Ascending aorta (tissue), 2 donors: ENCODE measurements at places on chromosomes 11 and 22. TPM values are rescaled to one million over a fixed set of nuclear protein-coding genes. Genes with fewer than 3 reads are reported as not detected.
A peak's percentile ranks its signal among the peaks of the same experiment; 100 is the strongest.

Gene UBQLN3
- total RNA-seq: not detected

DNA sequence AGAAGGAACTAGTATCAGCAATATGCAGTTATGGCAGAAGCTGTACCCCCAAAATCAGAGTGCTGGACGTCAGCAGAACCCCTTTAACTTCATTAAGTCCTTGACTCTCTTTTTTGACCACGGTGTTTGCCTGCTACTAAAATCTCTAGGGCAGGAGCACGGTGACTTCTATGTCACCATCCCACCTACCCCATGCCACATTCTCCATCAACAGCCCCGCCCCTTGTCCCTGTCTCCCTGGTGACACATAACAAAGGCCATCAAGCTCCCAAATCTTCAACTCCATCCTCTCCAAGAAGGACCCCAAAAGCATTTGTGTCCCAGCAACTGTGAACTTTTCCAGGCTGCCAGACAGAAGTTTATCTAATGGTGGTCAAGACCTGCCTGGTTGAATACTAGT is 894 bp downstream of the ADA2 start:
- H3K27me3 ChIP-seq: no peaks in the 10 kb centered on the region
- DNase-seq: no peak
- H3K27ac ChIP-seq: no peak overlapping the region
- no peaks in the 10 kb centered on the region for H3K4me1 ChIP-seq
- H3K4me3 ChIP-seq: no peak overlapping the region

DNA sequence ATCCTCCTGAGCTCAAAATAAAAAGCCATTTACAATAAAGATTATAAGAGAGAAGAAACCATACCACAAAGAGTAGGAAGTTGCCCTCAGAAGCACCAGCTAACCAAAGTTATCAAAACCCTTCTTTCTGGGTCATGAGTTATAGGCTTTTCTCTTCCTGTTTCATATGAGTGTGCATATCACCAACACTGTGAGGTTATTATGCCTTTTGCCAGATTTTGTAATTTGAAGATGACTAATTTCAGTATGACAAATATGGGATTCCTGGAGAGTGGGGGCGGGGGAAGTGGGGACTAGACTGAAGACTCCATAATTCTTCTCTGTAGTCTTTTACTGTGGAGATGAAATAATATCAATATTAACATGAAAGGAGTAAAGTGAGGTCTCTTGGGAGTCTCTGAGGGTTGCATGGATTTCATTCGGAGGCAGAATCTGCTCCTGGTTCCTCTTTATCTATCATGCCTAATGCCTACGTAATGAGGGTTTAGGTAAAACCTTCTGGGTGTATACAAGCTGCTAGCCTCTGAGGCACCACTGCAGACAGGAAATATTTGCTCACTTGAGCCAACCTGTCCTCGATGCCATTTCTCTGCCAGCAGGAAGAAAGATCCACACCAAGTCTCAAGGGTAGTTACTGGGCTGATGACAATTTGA is 2.1 kb downstream of the LPXN start:
- H3K36me3 ChIP-seq: peaks cover 12% of the 10 kb centered on the region
- H3K4me3 ChIP-seq: peak overlapping the region; percentile 5
- H3K27me3 ChIP-seq: no peaks in the 10 kb centered on the region
- peak overlapping the region; percentile 99 for H3K27ac ChIP-seq

GRCh38 chr22:47293368-47294221 is 531.1 kb downstream of the TBC1D22A start:
- H3K36me3 ChIP-seq: no peaks in the 10 kb centered on the region
- no peak overlapping the region for H3K4me3 ChIP-seq
- no peaks in the 10 kb centered on the region for H3K4me1 ChIP-seq
- no peak overlapping the region for H3K27ac ChIP-seq

GRCh38 chr11:19953336-19953735 is 206.9 kb downstream of the DBX1 start:
- H3K36me3 ChIP-seq: peaks cover 24% of the 10 kb centered on the region
- no peak overlapping the region for H3K4me3 ChIP-seq
- peak overlapping the region; percentile 67 for H3K27ac ChIP-seq
- H3K27me3 ChIP-seq: no peaks in the 10 kb centered on the region
- peaks cover 17% of the 10 kb centered on the region for H3K4me1 ChIP-seq
- DNase-seq: no peak

DNA sequence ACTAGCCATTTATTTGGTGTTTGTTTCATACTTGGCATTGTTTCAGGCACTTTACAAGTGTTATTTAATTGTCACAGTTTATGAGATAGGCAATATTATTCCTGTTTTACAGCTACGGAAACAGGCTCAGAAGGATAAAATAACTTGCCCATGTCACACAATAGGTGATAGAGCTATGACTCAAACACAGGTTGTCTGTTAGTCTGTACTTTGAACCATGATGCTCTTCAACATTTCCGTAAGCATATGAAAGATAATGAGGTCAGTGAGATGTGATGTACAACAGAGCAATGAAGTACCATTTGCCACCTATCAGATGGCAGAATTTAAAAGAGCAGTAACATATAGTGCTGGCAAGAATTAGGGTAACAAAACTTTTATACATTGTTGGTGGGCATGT is 15.3 kb downstream of the TUG1 start:
- DNase-seq: no peak
- no peaks in the 10 kb centered on the region for H3K27me3 ChIP-seq
- H3K4me3 ChIP-seq: no peak overlapping the region
- no peaks in the 10 kb centered on the region for H3K36me3 ChIP-seq

DNA sequence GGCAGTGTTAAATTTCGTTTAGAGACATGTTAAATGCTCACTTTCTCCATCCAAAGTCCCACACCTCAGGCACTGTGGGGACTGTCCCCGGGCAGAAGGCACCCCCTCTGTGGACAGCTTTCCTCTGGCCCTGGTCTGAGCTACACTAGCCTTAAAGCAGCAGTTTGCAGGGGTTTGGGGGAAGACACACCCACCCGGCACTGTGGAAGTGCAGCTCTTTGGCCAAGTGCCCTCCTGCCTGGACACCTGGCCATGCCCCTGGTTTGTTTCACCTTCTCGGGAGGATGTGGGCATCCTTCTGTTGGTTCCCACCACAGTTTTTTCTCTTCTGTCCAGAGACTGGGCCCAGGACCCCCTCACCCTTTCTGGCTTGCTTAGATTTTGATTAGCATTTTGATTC is 1254.7 kb downstream of the BRD1 start:
- DNase-seq: no peak
- H3K27me3 ChIP-seq: no peaks in the 10 kb centered on the region
- no peak overlapping the region for H3K4me3 ChIP-seq
- no peak overlapping the region for H3K27ac ChIP-seq

DNA sequence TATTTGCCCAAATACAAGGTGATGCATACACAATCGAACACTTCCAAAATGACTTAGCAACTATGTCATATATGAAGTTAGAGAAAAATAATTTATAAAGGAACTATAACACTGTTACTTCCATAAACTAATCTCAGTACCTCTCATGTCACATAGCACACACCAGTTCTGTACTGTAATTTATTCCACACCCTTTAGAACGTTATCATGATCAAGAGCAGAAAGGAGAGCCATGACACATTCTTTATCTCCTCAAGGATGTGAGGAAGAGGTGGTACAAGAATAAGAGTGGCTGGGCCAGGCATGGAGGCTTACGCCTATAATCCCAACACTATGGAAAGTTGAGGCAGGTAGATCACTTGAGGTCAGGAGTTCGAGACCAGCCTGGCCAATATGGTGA is 31.1 kb downstream of the PICALM start:
- H3K36me3 ChIP-seq: no peaks in the 10 kb centered on the region
- no peaks in the 10 kb centered on the region for H3K27me3 ChIP-seq
- DNase-seq: no peak
- H3K27ac ChIP-seq: no peak overlapping the region
- H3K4me3 ChIP-seq: no peak overlapping the region

GRCh38 chr22:43777286-43777685 is 34.8 kb downstream of the EFCAB6 start:
- no peak overlapping the region for H3K4me3 ChIP-seq
- no peak overlapping the region for H3K27ac ChIP-seq
- H3K27me3 ChIP-seq: no peaks in the 10 kb centered on the region

DNA sequence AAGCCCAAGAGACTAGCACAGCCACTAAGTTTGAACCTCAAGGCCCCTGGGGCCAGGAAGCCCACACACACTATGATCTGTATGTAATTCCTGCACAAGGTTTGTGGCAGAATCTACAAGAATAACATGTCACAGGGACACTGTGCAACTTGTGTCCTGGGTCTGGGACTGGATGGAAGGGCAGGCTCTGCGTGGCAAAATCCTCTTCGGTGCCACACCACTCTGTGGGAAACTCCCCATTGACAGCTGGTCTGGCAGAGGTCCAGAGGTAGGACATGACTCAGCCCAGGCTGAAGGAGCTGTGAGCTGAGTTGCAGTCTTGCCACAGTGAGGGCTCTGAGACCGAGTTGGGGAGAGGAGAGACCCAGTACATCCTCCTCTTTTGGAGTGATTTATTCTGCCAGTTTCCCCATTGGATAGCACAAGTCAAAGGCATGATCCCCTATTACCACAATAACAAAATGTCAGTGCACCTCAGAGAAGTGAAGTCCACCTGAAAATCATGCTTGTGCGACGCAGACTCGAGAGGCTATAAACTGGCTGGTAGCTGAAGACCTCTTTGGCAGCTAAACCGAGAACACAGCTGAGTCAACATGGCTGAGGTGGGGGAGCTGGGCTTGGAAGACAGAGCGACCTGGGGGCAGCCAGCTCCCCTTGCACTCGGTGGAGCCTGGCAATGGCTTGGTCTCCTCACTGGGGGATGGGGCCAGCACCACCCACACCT is 23.3 kb upstream of the SERPIND1 start:
- no peaks in the 10 kb centered on the region for H3K4me1 ChIP-seq
- DNase-seq: no peak
- no peak overlapping the region for H3K4me3 ChIP-seq
- H3K27ac ChIP-seq: no peak overlapping the region

GRCh38 chr11:122743949-122744348 is 88.4 kb downstream of the UBASH3B start:
- H3K27me3 ChIP-seq: no peaks in the 10 kb centered on the region
- H3K27ac ChIP-seq: no peak overlapping the region
- peak; percentile 66 for DNase-seq
- H3K4me3 ChIP-seq: no peak overlapping the region
- H3K36me3 ChIP-seq: no peaks in the 10 kb centered on the region

GRCh38 chr22:42270510-42271190 is at the start of gene TCF20:
TSS of gene TCF20 (minus strand) at chr22:42270653. CDS start at chr22:42215305, 55,348 bp downstream.
- H3K27me3 ChIP-seq: no peaks in the 10 kb centered on the region
- H3K4me1 ChIP-seq: no peaks in the 10 kb centered on the region
- no peak for DNase-seq
- H3K36me3 ChIP-seq: no peaks in the 10 kb centered on the region

Gene MISFA
- total RNA-seq: not detected

DNA sequence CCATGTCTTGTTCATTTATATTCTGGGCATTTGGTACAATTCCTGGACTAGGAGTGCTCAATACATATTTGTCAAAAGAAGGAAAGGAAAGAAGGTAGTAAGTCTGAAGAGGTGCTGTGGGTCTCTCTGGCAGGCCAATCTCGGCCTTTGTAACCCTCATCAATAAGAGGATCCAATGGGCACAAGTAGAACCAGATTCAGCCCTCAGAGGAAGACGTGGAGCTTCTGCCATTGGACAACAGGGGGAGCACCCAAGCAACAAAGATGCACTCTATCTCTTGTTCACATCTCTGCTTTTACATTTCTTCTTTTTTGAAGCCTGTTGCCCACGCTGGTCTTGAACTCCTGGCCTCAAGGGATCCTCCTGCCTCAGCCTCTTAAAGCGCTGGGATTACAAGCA is 2.2 kb upstream of the VPS11 start:
- no peaks in the 10 kb centered on the region for H3K36me3 ChIP-seq
- no peak overlapping the region for H3K4me3 ChIP-seq
- H3K4me1 ChIP-seq: peaks cover 10% of the 10 kb centered on the region
- DNase-seq: no peak

GRCh38 chr22:31503211-31503964 is 7.1 kb downstream of the SFI1 start:
- no peaks in the 10 kb centered on the region for H3K4me1 ChIP-seq
- DNase-seq: no peak
- no peak overlapping the region for H3K4me3 ChIP-seq
- no peaks in the 10 kb centered on the region for H3K36me3 ChIP-seq
- no peak overlapping the region for H3K27ac ChIP-seq

Gene SYCE3
- not detected for total RNA-seq

- no peak overlapping the region for H3K4me3 ChIP-seq
- H3K27ac ChIP-seq: no peak overlapping the region
- no peaks in the 10 kb centered on the region for H3K4me1 ChIP-seq
- H3K27me3 ChIP-seq: no peaks in the 10 kb centered on the region
- no peak for DNase-seq
Measured at GRCh38 chr11:42593441-42593840, 718.4 kb upstream of the API5 start.

- no peaks in the 10 kb centered on the region for H3K4me1 ChIP-seq
- H3K36me3 ChIP-seq: peaks cover 52% of the 10 kb centered on the region
- H3K27me3 ChIP-seq: no peaks in the 10 kb centered on the region
Measured at GRCh38 chr22:17098379-17098819, 13.6 kb downstream of the IL17RA start.

- H3K4me3 ChIP-seq: no peak overlapping the region
- no peaks in the 10 kb centered on the region for H3K36me3 ChIP-seq
- H3K4me1 ChIP-seq: no peaks in the 10 kb centered on the region
- H3K27ac ChIP-seq: no peak overlapping the region
Measured at GRCh38 chr11:118310271-118310670, 5.7 kb downstream of the CD3E start.

GRCh38 chr11:121659811-121660210 is 207.0 kb upstream of the SORL1-AS1 start:
- no peaks in the 10 kb centered on the region for H3K27me3 ChIP-seq
- H3K36me3 ChIP-seq: no peaks in the 10 kb centered on the region
- no peak overlapping the region for H3K4me3 ChIP-seq
- H3K27ac ChIP-seq: no peak overlapping the region
- DNase-seq: no peak

Gene LRRC10B
- total RNA-seq: 0.85 TPM

- H3K36me3 ChIP-seq: no peaks in the 10 kb centered on the region
- H3K4me3 ChIP-seq: no peak overlapping the region
- H3K4me1 ChIP-seq: no peaks in the 10 kb centered on the region
- H3K27ac ChIP-seq: no peak overlapping the region
Measured at GRCh38 chr11:80595011-80595410, 1154.2 kb upstream of the TENM4 start.
